ENCODE measurements at places on chromosomes 16 and 17. TPM values are rescaled to one million over a fixed set of nuclear protein-coding genes. Genes with fewer than 3 reads are reported as not detected.

- DNase-seq = no peak
Observed at GRCh38 chr16:11586856-11587642, at the start of gene LITAF. Gene LITAF, minus strand, starts transcription at chr16:11586919. Its CDS starts 30,189 bp downstream, at chr16:11556730.

- DNase-seq = no peak
Observed at GRCh38 chr16:49458243-49458642, 84.6 kb downstream of the C16orf78 start.

The CX3CL1 gene
- 33.2 TPM for polyA plus RNA-seq

- DNase-seq = no peak
Observed at GRCh38 chr17:63826468-63827001, 696 bp upstream of the PSMC5 start.

The KRTAP4-5 gene
- polyA plus RNA-seq = not detected

The CHST5 gene
- 1.3 TPM for polyA plus RNA-seq

- peak; percentile 41 for DNase-seq
Observed at GRCh38 chr16:2664574-2664982, 17.7 kb upstream of the KCTD5 start.

DNA sequence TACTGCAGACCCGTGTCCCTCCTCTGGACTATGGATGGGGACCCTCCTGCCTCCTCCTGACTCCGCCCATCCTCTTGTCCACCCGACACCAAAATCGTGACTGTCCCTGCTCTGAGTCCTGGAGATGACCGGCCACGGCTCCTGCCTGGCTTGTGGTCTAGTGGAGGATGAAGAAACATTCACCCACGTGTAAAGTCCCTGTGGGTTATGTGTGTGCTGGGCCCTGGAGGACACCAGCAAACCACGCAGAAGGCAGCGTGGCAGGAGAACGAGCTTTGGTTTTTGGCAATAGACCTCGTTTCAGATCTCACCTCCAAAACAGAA, 11.9 kb downstream of the SPNS2 start:
- no peak for DNase-seq

The SMIM36 gene
- not detected for polyA plus RNA-seq

GRCh38 chr16:87326151-87326571, 9.0 kb upstream of the C16orf95 start:
- DNase-seq = no peak

The PARN gene
- polyA plus RNA-seq = 40.0 TPM

- DNase-seq = no peak
Observed at GRCh38 chr17:57091186-57091618, 6.2 kb downstream of the AKAP1 start.

GRCh38 chr16:13571036-13571435, 348.9 kb upstream of the ERCC4 start:
- DNase-seq = no peak

- DNase-seq = no peak
Observed at GRCh38 chr17:79355165-79355564, 255.7 kb downstream of the RBFOX3 start.

DNA sequence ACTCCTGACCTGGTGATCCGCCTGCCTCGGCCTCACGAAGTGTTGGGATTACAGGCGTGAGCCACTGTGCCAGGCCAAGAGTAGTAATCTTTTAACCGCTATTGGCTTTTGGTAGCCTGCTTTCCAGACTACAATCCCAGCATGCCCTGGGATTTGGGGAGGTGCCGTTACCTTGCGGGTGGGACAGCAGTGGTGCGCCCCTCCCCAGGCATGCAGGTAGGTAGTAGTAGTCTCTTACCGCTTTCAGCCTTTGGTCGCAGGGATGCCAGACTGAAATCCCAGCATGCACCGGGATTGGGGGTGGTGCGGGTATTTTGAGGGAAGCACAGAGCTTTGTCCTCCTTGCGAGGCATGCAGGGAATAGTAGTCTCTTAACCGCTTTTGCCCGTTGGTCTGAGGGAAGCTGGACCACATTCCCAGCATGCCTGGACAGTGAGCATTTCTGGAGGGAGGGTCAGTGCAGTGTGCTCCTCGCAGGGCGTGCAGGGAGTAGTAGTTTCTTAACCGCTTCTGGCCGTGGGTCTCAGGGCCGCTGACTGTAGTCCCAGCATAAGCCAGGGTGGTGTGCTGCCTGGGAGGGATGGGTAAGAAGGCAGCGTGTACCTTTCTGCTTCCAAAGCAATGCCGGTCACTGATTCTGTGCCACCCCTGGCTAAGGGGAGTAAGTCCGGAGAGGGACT, 1686.8 kb downstream of the TP53TG3F start:
- DNase-seq = no peak

The CALCOCO2 gene
- 68.9 TPM for polyA plus RNA-seq

DNA sequence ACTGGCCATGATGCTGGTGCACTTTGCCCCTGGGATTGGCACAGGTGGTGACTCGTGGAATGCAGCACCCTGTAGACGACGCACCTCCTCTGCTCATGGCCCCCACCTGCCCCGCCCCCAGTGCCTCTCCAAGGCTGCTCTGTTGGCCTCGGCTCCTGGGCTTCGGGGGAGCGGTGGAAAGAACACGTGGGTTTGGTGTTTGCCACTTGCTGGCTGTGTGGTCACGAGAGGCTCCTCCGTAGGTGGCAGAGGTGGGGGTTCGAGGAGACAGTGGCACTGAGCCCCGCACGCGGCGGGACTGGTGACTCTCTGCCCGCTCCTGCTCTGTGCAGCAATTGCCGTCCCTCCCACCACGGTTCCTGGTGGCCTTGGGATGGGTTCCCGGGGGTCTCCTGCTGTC, 82.8 kb upstream of the ZNF750 start:
- no peak for DNase-seq

GRCh38 chr16:10668322-10669045, 26.2 kb downstream of the TEKT5 start:
- DNase-seq = no peak

The SLC6A2 gene
- polyA plus RNA-seq = 0.25 TPM

The AGRP gene
- polyA plus RNA-seq = not detected

GRCh38 chr16:2990891-2991290, 10.6 kb upstream of the PKMYT1 start:
- no peak for DNase-seq

The MEOX1 gene
- 16.1 TPM for polyA plus RNA-seq

DNA sequence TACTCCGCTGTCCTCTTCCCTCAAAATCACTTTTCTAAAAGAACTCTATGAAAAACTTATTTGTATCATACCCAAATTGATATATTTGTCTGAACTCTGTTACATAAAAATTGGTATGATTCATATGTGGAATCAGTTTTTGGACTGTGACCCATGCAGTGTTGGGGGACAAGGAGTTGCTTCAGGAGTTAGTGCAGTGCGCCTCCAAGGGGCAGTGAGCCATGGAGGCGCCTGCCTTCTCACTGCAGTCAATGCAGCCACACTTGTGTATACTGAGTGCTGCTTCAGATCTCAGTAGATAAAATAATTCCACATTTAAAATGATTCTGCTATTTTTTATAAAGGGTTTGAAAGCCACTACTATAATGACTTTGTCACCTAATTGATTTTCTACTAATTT, 32.5 kb downstream of the DGKE start:
- no peak for DNase-seq

DNA sequence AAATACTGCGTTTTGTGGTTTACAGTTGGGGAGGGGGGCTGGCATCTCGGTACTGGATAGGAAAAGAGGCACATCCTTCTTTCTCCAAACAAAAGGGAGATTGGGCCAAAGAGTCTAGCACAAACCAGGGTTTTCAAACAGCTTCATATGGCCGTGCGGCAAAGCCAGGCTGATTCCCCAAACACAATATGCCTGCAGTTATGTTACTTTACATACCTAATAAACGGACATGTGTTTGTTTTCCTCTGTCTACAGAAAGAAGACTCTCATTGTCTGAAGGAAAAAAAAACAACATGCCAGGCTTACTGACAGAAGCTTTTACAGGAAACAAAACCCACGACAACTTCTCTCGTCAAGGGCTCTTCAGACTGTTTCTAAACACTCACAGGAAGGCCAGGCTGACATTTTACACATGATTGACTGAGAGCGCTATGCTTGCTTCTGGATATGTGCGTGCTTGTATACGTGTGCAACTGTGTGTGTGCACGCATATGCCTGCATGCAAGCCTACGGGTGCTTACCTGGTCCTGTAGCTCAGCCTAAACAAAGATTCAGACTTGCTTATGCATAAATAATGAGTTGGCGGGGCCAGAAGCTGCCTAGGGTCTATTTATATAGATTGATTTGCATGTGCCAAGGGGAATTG, 461.0 kb upstream of the C16orf82 start:
- DNase-seq = no peak

- DNase-seq = peak; percentile 74
Observed at GRCh38 chr17:34756637-34757021, 177.2 kb downstream of the TMEM132E start.

The RAB34 gene
- polyA plus RNA-seq = 193 TPM

DNA sequence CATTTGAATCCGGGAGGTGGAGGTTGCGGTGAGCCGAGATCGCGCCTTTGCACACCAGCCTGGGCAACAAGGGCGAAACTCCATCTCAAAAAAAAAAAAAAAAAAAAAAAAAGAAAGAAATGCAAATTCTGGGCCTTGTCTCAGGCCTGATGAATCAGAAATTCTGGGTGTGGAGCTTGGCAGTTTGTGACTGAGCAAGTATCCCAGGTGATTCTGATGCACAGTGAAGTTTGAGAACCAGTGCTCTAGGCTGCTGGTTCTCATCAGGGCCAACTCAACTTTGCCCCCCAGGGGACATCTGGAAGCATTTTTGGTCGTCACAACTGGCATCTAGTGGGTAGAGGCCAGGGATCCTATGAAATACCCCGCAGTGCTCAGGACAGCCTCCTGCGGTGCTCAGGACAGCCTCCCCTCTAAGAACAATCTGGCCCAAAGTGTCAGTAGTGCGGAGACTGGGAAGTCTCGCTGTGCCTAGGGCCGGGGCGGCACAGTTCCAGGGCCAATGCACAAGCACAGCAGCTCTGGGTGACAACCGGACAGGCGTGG, 55.9 kb downstream of the SDK2 start:
- no peak for DNase-seq

The SLC38A8 gene
- polyA plus RNA-seq = not detected

DNA sequence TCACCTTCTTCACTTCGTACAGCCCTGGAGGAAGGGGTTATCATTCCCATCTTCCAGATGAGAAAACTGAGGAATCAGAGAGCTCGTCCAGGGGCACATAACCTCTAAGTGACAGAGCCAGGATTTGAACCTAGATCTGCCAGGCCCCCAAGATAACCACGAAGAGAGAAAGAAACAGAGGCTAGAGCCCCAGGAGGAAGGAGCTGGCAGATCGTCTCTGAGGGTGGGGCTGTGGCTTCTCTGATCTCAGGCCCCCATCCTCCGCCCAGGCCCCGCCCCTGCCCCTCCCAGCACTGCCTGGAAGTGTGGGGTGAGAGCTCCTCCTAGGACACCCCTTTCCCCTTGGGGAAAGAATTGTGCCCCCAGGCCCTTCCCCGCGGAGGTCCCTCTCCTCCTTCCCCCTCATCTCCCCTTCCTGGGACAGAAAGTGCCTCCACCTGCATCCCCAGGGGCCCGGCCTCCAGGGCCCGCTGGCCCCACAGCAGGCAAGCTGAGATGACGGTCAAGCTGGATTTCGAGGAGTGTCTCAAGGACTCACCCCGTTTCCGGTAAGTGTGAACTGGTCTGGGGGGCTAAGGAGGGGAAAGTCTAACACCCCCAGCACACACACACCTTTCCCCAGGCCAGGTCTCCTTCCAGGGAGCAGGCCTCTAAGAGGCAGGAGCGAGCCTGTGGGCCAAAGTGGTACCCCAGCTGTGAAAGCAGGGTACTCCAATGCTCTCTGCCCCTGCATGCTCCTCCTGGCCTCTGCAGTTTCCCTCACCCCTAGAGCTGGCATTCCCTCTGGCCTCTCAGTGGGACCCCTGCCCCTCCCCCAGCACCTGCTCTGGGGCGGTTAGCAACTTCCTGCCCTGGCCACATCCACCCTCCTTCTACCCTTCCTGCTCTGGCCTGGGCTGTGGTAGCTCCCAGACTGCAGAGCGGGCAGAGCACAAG, at the start of gene ACAP1:
Gene ACAP1 (plus strand): TSS at position 290 of the 936 bp plus-strand sequence. CDS start 206 bp downstream, at position 496.
- DNase-seq = no peak

DNA sequence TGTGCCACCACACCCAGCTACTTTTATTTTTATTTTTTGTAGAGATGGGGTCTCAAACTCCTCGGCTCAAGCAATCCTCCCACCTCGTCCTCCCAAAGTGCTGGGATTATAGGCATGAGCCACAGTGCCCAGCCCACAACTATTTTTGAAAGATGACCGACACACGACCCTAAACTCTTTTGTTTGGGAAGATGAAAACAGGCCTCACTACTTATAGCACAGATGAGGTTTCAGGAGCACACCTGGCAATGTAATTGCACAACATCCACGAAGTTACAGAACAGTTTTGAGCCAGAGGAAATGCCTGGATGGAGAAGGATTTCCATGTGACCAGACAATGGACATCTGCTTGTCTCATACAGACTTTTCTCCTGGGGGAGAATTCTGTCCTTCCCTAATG, 43.4 kb upstream of the PRSS54 start:
- DNase-seq = no peak

- DNase-seq = peak; percentile 31
Observed at GRCh38 chr17:37642681-37643080, 565 bp downstream of the DDX52 start.

DNA sequence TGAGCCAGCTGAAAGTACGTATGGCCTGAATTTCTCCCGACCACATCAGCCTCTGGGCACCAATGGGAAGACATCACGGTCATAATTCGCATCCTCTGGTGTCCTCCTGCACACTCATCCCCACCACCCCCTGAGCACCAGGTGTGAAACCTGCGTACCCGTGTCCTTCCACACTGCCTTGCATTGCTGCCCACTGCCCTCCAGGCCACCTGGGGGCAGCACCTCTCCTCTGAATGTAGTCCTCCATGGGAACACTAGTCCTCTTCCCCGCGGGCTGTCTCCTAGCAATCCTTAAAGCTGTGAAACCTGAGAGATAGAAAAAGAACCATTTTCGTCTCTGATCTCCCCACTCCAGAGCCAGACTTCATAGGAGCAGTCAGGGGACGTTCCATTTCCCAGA, 125.5 kb downstream of the ZNF18 start:
- DNase-seq = no peak

DNA sequence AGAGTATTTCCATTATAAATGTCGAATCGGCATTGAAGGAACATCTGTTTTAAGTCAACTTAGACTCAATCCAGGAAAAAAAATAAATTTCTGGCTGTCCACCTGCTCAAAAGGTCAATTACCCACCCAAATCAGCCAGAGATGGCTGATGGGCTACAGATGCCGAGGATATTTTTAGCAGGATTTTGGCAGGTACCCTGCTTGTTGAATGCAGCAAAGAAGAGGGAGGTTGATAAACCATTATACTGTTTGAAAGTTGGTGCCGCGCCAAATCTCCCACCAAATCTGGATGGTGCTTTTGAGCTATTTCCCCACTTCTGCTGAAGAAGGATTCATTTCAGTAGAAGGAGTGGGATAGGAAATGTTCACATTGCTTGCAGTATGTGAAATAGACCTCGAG, 537.7 kb downstream of the MAF start:
- DNase-seq = no peak

GRCh38 chr16:70410734-70411133, 28.2 kb downstream of the ST3GAL2 start:
- DNase-seq = no peak

- DNase-seq = no peak
Observed at GRCh38 chr17:34341916-34342315, 14.4 kb upstream of the CCL13 start.

The MRPL45 gene
- 63.2 TPM for polyA plus RNA-seq

The WSCD1 gene
- 12.0 TPM for polyA plus RNA-seq

The ZNF423 gene
- 24.2 TPM for polyA plus RNA-seq

The HES7 gene
- polyA plus RNA-seq = not detected

The KCNJ18 gene
- polyA plus RNA-seq = not detected

- DNase-seq = no peak
Observed at GRCh38 chr16:86993426-86994110, 323.6 kb downstream of the C16orf95 start.

The TMEM238L gene
- 3.0 TPM for polyA plus RNA-seq

GRCh38 chr17:17206913-17207335, 791 bp upstream of the PLD6 start:
- no peak for DNase-seq
